ENCODE measurements at places on chromosomes 3 and 15.
A peak's percentile ranks its signal among the peaks of the same experiment; 100 is the strongest.

DNA sequence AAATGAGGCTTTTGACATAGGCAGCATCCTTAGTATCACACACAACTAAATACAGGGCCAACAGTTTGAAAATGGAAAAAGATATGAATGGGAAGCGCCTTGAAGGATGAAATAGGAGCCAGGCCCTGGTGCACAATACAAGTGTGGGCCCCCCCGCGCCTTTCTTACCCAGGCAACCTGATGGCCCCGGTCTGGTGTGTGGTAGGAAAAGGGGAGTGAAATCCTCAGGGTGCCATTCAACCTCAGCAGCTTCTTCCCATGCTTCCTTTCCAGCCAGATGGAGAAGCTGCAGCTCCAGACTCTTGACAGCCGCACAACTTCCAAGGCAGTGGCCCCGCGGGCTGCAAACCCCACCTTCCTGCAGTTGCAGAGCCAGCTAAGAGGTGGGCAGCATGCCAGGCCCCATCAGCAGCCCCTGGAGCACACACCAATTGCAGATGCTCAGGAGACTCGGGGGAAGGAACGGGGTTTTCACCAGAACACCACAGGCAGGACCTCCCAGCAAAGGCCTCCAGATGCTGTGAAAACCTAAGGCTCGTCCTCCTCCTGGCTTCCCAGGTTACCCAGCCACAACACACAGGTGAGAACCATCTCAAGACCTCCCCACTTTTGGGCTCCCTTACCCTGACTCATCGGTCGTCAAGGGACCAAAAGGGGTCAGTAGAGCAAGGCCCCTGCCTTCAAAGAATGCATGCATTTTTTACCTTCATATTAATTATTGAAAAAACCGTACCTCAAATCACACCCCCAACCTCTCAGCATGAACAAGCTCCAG lies 101.6 kb downstream of the CPN2 start:
- DNase-seq: no peak

GRCh38 chr3:132242790-132243189 lies 74.4 kb upstream of the ACP3 start:
- no peak for DNase-seq

DNA sequence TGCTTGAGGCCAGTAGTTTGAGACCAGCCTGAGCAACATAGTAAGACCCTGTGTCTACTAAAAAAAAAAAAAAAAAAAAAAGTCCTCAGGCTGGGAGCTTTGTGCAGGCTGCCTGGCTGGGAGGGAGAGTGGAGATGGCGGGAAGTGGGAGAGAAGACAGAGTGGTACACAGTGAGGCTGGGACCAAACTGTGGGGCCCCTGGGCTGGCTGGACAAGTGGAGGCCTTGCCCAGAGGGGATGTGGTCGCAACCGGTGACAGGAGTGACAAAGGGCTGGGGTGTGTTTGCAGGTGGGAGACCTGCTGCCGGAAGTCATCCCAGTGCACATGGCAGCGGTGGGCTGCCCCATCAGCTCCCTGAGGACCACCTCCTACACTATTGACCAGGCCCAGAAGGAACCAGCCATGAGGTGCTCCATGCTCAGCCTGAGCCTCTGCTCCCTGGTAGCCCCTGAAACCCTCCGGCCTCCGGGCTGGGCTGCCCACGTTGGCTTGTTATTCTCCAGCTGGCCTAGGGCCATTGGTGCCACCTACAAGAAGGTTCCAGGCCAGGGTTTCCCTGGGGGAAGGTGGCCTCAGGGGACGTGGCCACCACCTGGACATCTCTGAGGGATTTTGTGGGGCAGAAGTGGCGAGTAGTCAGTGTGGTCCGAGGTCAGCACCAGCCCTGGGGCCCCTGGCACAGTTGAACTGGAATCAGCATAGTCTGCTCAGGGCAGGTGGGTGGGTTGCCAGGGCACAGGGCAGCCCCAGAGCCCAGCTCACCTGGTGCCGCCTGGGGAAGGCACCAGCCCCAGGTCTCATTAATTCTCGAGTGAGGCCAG lies 22.7 kb downstream of the ACAA1 start:
- DNase-seq: no peak

DNA sequence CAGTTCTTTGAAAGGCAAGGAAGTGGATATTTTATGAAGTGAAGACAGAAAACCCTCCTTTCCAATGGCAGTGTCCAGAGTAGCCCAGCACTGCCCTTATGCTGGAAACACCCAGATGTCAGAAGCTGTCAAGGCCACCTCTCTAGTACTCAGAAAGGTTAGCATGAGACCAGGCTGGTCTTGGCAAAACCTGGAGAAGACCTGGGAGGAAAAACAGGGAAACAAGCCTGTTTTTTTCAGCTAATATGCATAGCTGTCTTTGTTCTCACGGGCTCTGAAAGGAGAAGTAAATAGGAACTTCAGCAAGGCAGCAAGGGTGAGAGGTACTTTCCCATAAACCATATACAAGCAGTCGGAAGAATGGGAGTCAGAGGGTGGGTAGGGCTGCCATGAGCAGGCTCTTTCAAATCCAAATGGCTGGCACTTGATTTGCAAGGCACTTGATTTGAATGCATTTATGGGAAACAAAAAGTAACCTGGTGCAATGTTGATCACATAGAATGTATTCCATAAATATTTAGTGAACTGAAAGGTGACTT lies 55.8 kb downstream of the HEG1 start:
- DNase-seq: no peak

GRCh38 chr15:43132830-43133429 lies 456 bp upstream of the TMEM62 start:
- no peak for DNase-seq

DNA sequence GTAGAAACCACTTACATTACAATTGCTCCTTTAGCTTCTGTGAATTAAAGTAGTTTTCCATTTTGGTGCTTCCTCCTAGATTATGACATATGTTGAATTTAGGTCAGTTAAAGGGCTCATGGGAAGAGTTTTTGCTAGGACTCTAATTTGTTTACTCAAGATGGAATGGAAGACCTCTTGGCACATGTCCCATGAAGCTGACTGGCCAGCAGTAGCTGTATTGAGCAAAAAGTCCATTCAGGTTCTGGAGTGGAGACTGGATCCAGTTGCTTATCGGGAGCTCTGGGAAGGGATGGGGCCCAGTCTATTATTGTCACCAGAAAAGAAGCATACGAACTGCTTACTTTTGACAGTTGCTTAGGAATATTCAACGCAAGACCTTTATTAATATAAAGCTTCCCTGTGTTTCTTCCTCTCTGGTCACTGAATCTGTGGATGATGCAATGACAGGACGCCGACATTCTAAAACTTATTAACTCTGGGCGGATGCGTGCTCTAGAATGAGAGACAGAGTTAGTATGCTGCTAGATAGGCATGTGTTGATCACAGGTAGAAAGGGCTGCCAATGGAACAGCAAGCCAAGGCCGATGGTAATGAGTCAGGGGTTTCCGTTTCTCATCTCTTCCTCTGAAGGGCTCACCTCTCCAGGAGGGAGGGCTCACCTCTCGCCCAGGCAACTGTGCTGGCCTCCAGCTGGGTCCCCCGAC lies 155.8 kb downstream of the NR1D2 start:
- DNase-seq: no peak

GRCh38 chr3:94402126-94402525 lies 339.3 kb downstream of the NSUN3 start:
- DNase-seq: no peak

DNA sequence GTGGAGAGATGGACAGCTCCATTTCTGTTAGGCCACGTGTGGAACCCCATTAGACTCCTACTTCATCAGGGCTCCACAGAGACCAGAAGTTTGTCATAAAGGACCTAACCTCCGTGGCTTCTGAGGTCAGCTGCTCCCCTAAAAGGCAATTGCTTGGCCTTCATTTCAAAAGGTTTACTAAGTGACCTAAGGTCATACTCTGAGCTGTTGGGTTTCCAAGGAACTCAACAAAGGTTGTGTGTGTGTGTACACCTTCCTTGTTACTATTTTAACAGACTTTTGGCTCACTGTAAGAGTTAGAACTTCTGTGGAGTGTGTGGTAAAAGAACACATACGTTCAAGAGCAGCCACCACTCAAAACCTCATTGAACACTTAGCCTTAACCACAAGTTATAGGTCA lies 73.9 kb downstream of the SEC22A start:
- DNase-seq: no peak

GRCh38 chr15:31089368-31090047 lies 12.0 kb downstream of the TRPM1 start:
- no peak for DNase-seq

DNA sequence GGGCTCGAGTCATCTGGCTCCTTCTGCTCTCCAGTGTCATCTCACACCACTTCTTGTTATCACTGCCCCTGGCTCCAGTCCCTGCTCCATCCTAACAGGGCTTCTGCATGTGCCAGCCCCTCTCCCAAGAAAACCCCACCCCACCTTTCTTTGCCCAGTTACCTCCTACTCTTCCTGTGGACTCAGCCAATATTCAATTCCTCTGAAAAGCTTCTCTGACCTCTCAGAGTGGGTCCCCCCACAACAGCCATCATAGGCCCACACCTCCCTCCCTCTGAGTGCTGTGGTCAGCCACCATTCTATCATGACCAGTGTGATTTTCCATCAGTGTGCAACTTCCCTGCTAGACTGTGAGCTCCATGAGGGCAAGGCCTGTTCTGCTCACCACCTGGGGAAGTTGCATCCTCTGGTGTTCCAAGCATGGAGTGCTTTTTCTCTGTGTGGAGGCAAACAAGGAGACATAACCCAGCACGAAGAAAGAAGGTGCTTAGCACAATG lies 71.6 kb downstream of the ADCY5 start:
- DNase-seq: no peak

DNA sequence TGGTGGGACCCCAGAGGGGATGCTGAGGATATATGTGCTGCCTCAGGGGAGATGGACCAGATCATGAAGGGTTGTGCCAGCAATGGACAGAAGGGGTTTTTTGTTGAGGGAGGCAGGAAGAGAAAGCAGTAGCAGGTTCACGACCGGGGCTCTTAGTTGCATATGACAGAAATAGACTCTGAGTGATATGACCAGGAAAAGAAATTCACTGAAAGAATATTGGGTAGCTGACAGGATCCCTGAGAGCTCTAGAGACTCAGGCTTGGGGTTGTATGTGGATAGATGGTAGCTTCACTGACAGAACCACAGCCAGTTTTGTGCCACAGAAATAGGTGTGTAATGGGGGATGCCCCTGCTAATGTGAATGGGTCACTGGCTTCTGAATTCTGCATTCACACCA lies 241.6 kb downstream of the ZNF621 start:
- DNase-seq: no peak

- DNase-seq: no peak
Measured at GRCh38 chr15:38438031-38438986, 15.6 kb upstream of the FAM98B start.

DNA sequence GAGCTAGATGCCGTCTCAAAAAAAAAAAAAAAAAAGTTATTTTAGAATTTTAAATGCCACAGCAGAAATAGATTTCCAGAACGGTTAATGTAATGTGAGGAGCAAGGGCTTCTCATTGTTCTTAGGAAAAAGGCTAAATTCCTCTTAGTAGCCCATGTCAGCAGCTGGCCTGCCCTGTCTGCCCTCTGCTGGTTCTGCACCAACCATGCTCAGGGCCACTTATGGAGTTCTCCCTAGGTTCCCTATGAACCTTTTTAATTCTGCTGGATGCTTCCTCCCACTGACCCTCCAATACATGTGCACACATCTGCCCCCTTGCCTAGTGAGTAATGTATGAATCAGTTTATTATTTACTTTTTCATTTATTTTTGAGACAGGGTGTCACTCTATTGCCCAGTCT lies 32.2 kb upstream of the DPPA4 start:
- DNase-seq: no peak

DNA sequence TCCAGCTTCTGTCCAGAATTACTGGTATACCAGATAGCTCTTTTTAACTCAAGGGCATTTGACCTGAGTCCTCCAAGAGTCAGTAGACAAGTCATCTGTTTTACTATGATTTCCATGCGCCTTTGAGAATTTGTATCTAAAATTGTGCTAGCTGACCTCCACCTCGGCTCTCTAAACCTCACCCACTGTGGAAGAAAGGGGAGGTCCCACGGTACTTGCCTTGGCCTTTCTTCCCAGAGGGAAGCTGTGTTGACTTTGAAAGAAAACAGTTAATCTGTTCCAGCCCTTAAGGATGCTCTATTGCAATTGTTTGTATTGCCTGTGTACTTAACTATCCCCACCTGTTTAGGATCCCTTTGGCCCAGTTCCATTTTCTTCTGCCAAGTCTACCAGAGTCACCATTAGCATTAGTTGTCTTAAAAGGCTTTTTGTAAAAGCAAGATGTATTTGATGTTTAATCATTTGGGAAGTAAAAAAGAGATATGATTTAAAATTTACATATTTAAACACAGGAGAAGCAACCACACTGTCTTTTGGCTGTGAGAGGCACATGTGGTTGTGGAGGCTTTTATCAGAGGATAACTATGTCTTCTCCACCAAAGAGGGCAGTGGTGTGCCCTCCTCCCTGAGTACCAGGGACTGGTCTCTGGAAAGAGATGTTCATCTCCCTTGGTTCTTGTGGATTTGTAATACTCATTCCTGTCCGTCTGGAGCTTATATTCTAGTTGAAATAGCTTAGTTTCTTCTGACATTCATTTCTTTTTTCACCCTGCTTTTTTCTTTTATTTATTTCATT lies 88.8 kb downstream of the CRTC3 start:
- DNase-seq: peak; percentile 51

GRCh38 chr3:9912294-9912935 lies 4.5 kb upstream of the IL17RC start:
- no peak for DNase-seq

DNA sequence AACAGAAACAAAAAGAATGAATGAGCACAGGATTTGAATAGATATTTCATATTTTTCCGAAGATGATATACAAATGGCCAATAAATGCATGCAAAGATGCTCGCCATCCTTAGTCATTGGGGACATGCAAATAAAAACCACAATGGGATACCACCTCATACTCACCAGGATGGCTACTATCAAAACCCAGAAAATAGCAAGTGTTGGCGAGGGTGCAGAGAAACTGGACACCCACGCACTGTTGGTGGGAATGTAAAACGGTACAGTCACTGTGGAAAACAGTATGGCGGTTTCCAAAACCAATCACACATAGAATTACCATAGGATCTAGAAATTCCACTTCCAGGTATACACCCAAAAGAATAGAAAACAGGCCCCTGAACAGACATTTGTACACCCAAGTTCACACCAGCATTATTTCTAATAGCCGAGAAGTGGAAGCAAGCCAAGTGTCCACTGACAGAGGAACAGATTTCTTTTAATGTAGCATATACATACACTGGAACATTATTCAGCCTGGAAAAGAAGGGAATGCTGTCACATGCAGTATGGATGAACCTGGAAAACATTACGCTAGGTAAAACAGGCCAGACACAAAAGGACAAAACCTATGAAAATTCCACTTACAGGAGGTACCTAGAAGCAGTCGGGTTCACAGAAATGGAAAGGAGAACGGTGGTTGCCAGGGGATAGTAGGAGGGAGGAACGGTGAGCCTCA lies 3.6 kb downstream of the RNF168 start:
- DNase-seq: no peak
